Activated CD8-positive, alpha-beta T cell treated with anti-CD3 and anti-CD28 coated beads for 36 hours (primary cell): ENCODE measurements at places on chromosomes 5 and 9. TPM values are rescaled to one million over a fixed set of nuclear protein-coding genes. Genes with fewer than 3 reads are reported as not detected.

Gene SLC28A3
- 0.31 TPM for total RNA-seq

Gene FOXD4
- total RNA-seq: not detected

Gene SLC45A2
- not detected for total RNA-seq

Gene RABGAP1
- total RNA-seq: 19.8 TPM

Gene PCDHGB2
- 0.14 TPM for total RNA-seq

Gene IL9
- total RNA-seq: not detected

- DNase-seq: no peak
These were observed 3.7 kb upstream of the AJM1 start for GRCh38 chr9:136838314-136839228.

DNA sequence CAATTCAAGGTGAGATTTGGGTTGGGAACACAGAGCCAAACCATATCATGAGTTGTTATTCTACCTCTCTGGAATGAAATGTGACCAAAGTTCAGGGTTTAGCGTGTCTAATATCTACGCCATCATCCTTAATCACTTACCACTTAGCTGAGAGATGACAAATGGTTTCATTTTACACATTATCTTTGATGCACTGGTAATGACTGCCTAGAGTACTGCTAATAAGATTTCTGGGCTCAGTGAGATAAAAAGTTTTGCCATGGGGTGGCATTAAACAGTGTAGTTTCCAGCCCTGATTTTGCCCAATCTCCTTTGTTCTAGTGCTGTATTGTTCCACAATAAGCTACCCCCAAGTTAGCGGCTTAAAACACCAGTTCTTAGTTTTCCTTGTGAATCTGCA, 367.2 kb downstream of the MLLT3 start:
- DNase-seq: no peak

DNA sequence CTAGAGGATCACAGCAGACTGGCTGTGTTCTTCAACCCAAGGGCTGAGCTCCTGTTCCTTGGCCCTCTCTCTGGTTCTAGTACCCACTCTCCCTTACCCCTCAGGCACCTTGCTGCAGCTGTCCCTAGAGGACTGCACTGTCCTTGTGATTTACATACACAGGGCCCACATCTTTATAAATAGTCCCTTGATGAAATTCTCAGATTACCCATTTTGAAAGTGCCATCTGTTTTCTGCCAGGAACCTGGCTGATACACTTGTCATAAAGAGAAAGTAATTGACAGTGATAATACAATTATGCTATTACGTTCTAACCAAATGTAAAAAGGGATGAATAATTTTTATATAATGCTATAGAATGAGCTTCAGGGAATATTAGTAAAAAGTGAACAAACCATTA, 16.5 kb upstream of the SPARC start:
- no peak for DNase-seq

DNA sequence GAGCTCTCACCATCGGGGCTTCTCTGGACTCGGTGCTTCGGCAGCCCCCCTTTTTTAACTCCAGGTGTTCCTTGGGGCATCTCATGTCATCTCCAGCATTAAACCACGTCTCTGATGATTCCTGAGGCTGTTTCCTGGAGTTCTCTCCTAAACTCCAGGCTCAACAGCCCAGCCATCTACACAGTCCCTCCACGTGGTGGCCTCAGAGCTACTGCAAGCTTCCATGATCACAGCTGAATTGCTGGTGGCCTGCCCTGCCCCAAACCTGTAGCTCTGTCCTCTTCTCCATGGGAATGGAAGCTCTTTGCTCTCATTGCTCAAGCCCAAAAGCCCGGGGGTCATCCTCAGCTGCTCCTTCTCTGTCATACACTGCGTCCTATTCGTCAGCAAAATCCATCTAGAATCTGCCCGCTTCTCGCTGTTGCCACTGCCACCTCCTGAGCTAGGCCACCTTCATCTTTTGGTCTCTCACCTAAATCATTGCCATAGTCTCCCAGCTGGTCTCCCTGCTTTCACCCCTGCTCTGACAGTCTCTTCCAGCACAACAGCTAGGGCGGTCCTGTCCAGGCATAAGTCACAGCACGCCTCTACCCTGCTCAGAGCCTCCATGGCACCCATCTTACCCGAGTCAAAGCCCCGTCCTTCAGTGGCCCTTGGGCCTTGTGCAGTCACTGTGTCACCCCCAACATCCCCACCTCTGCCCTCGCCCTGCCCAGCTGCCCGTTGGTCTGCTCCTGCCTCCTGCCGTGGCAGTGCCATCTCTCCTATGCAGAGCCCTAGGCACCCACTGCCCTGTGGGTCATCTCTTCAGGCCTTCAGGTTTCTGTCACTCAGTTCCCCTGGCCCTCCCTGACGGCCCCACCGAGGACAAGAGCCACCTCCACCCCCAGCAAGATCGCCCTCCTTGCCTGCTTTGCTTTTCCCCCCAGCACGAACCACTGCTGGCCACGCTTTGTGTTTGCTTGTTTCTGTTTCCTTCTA, 6.4 kb downstream of the B4GALT7 start:
- no peak for DNase-seq

DNA sequence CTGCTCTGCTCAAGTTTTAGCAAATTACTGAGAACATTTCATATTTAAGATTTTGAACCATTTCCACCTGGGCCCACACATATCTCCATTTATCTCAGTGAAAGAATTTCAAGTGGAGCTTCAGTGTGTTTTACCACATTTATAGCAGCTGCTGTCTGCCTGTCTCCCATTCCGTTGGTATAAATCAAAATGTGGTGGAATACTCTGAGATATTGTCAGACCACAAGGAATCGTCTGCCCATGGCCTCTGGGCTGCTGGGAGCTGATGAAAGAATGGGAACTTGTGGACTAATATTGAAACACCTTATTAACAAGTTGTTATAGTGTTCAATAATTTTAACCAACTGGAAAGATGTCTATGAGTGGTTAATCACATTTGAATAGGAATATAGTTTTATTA, 33.3 kb downstream of the MAST4 start:
- no peak for DNase-seq

GRCh38 chr5:169183576-169183975, 117.4 kb downstream of the SLIT3 start:
- DNase-seq: no peak

- DNase-seq: no peak
These were observed 27.6 kb upstream of the NKD2 start for GRCh38 chr5:980966-981365.

DNA sequence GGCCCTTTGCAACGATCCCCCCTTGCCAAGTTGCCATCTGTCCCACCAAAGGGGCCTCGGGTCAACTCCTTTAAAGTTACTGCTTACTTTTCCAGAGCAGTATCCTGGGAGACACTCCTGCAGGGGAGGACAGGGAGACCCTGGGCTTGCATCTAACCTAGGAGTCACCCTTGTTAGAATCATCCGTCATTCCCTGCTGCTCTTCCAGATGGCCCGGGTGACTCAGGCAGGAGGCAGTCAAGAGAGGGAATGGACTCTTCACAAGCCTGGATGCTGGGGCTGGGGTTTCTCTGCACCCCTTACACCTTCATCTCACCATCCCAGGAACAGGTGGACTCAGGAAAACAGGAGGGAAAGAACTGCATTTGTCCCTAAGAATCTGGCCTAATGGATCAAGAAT, 175.6 kb downstream of the GABBR2 start:
- DNase-seq: no peak

- DNase-seq: no peak
These were observed 536.6 kb downstream of the RAB3C start for GRCh38 chr5:59119480-59119879.

- DNase-seq: no peak
These were observed 19.9 kb upstream of the UBAC1 start for GRCh38 chr9:135980926-135981630.

DNA sequence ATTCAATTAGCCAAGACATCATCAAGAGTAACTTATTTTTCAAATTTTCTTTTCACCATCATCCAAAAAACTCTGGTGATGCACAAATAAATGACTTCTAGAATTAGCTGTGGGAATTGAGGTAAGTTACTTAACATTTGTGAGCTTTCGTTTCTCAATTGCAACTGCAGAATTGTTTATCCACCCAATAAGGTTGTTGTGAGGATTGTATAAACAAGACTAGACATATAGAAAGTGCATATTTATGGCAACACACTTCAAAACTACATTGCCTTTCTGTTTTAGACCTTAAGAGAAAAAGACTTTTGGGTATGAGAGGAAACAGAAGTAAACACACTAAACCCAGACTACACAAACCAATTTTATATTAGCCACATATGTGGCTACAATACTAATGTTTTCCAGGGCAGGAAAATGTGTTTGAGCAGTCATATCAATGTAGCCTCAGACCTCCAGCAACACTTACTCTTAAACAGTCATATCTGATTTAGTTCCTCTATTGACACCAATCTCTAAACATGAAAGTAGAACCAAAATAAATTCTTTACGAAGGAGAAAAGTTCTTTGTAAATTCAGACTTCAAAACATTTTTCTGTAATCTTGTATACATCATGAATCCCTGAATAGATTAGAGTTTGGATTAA, 488.0 kb upstream of the CYLC2 start:
- no peak for DNase-seq
